BJ (cell line): ENCODE measurements at places on chromosomes 6 and 20. TPM values are rescaled to one million over a fixed set of nuclear protein-coding genes. Genes with fewer than 3 reads are reported as not detected.

DNA sequence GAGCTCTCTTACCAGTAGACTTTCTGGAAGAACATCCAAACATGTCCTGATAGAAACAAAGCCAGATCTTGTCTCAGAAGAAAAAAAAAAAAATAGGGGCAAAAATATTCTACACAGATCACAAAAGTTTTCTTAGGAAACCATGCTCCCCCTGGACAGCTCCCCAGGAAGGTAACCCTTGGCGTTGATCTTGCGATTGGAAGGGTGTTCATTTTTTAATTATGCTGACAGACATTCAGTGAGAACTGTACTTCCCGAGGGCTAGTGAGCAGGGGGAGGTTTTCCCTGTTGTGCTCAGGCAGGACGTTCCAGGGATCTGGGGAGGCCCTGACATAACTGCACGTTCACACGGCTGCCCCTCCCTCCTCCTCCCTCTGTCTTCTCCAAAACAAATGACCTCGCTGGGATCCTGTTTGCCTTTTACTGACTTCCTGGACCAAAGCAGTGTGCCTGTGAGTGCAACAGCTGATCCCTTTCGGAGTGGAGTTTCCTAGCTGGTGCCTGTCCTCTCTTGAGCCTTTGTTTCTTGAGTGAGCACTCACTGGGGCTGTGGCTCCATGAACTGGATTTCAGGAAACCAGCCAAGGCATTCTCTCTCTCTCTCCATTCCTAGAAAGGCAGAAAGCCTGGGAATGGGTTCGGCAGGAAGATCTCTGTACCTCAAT lies 46.7 kb downstream of the MARCKS start:
- DNase-seq, result peak; percentile 52

- DNase-seq, result no peak
These were observed 8.7 kb upstream of the ILRUN start for GRCh38 chr6:34705241-34705640.

GRCh38 chr20:47662483-47663353 lies 122.6 kb downstream of the SULF2 start:
- no peak for DNase-seq

GGTLC1 gene
- not detected in 2 replicates for polyA plus RNA-seq

GRCh38 chr20:59191756-59192532 lies 28.3 kb downstream of the ZNF831 start:
- no peak for DNase-seq

DNA sequence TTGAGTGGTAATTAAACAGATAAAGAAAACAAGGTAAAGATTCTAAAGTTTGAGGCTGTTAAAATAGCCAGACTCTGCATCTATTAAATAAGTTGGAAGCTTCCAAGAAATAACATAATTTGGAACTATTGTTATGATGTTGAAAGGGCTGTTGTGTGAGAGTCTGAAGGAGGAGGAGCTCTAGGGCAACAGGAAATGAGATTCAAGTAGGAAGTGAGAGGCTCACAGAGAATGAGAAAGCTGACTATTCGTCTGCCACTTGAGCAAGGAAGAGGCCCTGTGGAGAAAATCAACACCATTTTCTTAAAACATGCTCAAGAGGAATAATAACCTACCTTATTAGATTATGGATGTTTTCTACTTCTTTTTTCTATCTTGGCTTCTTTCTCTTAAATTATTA lies 185.2 kb downstream of the SLC24A3 start:
- no peak for DNase-seq

AIF1 gene
- polyA plus RNA-seq, result not detected in 2 replicates

DNA sequence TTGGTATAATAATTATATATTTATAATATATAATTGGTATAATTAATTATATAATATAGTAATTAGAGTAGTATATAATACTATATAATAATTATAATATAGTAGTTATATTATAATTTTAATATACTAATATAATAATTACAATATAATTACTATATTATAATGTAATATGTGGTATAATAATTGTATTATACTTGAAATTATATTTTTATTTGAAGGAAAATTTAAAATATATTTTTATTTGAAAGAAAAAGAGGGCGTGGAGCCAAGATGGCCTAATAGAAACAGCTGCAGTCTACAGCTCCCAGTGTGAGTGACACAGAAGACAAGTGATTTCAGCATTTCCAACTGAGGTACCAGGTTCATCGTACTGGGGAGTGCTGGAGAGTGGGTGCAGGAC lies 365.9 kb downstream of the MMUT start:
- DNase-seq, result no peak

DACT2 gene
- not detected in 2 replicates for polyA plus RNA-seq

FAM162B gene
- 6.4 and 9.9 TPM in 2 replicates for polyA plus RNA-seq

- DNase-seq, result no peak
These were observed 9.1 kb upstream of the MDFI start for GRCh38 chr6:41629128-41629527.

GRCh38 chr20:18314786-18315406 lies 26.6 kb downstream of the ZNF133 start:
- DNase-seq, result peak; percentile 19

DNA sequence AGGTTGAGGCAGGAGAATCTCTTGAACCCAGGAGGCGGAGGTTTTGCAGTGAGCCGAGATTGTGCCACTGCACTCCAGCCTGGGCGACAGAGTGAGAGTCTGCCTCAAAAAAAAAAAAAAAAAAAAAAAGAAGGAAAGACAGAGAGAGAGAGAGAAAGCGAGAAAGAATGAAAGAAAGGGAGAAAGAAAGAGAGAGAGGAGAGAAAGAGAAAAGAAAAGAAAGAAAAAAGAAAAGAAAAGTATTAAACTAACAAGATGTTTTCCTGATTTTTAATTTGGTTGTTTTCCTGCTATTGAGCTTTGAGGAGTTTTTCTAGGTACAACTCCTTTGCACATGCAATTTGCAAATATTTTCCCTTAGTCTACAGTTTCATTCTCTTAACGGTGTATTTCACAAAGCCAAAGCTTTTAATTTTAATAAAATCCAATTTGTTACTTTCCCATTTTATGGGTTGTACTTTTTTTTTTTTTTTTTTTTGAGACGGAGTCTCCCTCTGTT lies 10.8 kb upstream of the TRERF1 start:
- no peak for DNase-seq

DNA sequence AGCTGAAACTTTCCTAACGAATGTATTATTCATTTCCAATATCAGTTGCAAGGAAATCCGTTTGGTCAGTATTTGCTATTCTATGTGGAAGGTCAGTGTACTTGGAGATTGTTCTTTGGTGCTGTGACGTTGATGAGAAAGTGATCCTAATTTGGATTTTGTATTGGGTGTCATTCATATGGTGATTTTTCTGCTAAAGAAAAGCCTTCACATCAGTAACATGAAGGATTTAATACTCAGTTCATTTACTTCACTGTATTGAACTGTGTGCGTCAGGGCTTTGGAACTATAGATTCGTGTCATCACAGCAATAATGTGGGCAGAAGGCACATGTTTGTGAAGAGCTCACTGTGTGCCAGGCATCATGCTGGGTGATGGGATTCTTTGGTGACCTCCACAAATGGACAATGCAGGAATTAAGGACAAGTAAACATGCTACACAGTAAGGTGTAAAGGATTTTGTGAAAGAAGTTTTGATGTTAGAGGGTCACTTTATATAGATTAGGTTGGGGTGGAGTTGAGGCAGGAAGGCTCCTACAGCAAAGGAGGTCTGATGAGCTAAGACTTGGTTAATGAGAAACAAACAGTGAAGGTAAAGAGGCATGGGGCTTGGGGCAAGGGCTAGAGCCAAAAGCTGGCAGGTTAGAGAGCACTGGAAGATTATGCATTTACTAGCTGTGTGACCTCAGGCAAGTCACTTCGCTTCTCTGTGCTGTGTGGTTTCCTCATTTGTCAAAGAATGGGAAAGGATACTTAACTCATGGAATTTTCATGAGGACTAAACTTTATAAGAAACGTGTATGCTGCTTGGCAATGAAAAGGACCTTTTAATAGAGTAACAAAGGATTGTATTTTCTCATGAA lies 12.1 kb downstream of the ARID1B start:
- no peak for DNase-seq

- DNase-seq, result no peak
These were observed 1.2 kb upstream of the EIF6 start for GRCh38 chr20:35285806-35286076.

EYA4 gene
- polyA plus RNA-seq, result 0.32 and 0.39 TPM in 2 replicates

DNA sequence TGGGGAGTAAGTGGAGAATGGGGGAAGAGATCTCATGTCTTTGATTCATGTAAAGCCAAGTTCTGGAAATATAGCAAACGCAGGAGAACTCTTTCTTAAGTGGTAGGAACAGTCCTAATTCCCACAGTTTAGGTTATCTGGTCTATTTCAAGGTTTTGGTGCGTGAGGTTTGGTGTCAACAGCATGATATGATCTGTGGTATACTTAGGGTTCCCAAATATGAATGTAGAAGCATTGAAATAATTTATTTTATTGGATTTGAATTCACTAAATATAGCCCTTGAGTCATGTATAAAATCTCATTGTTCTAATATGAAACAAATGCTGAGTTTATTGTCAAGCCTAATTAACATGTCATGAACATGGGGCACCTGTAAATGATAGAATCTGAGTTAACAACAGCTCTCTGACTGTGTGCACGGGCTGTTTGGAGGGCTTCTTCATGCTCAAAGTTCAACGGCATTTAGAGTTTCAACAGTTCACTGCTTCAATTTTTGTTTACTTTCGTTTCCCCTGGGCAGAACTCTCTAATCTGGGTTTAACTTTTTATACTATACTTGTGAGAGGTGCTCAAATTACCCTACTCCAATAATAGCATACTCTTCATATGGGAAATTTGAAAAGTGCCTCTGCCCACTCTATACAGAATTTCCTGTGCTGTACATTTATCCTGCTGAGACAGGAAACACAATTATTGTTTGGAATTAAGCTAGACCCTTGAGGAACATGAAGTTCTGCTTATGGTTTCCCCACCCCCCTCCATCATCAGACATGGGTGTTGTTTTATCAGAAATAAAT lies 236.3 kb upstream of the ZNF217 start:
- DNase-seq, result peak; percentile 84

DNA sequence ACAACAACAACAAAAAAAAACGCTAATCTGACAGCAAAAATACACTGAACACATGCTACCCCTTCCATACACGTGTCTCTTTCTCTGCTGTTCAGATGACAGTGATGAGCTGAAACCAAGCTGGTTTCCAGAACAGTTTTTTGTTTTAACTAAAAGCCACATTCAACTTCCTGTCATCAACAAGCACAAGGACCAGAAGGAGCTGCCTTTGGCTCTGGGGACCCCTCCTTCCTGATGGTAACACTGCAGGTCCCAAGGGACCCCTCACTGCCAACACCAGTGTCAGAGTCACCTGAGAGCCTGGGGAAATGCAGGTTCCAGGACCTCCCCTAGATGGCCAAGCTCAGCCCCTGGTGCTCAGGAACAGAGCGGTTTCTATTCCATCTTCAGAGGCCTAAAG lies 6.0 kb downstream of the CST7 start:
- no peak for DNase-seq

DNA sequence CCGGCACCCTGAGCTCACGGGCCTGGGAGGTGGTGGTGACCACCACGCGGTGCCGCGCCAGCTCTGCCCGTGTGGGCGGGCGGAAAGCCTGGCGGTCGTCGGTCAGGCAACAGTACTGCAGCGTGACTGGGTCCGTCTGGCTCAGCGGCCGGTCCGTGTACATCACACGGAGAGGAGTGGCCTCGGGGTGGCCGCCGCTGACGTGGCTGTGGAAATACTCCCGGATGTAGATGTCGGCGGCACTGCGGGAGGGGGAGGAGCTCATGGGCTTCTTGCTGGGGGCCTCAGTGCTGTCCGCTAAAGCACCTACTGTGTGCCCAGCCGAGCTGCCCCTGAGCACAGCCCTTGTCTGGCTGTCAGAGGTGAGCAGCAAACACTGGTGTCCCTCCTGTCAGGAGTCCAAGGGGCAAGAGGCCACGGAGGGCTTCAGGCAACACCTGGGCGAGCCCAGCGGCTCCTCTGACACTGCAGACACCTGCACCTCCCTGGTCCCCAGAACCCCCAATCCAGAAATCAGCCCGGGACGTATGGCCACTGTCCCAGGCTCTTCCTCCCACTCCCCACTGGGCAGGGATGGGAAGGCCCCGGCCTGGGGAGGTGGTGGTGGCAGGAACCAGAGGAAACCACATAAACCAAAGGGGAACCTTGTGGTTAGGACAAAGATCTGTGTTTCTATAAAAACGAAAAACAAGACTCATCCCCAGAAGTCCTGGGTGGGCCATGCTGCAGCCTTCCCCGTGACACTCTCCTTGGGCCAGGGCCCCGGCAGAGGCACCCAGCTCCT lies 6.5 kb downstream of the HELZ2 start:
- DNase-seq, result no peak

TMEM200A gene
- 6.0 and 9.2 TPM in 2 replicates for polyA plus RNA-seq

PAX1 gene
- polyA plus RNA-seq, result not detected in 2 replicates

GRCh38 chr6:7107578-7108195 lies at the start of gene RREB1:
Gene RREB1, plus strand, starts transcription at chr6:7107961. Its CDS starts 73,951 bp downstream, at chr6:7181912.
- DNase-seq, result no peak

TREML1 gene
- not detected in 2 replicates for polyA plus RNA-seq

GRCh38 chr6:22873513-22874136 lies 304.3 kb downstream of the HDGFL1 start:
- DNase-seq, result no peak

ZMYND8 gene
- polyA plus RNA-seq, result 11.8 and 12.7 TPM in 2 replicates

- DNase-seq, result no peak
These were observed 495.3 kb upstream of the RNF217 start for GRCh38 chr6:124466949-124467348.

C2 gene
- polyA plus RNA-seq, result 0.74 and 1.2 TPM in 2 replicates

- no peak for DNase-seq
These were observed 18.0 kb upstream of the TBC1D22B start for GRCh38 chr6:37239526-37239925.

- DNase-seq, result no peak
These were observed 170.6 kb downstream of the PHACTR1 start for GRCh38 chr6:12886961-12887775.
